Activated naive CD4-positive, alpha-beta T cell treated with anti-CD3 and anti-CD28 coated beads, Interleukin-2, amount 50 U/mL, for 72 hours (primary cell): ENCODE measurements at places on chromosomes 6 and 20.

DNA sequence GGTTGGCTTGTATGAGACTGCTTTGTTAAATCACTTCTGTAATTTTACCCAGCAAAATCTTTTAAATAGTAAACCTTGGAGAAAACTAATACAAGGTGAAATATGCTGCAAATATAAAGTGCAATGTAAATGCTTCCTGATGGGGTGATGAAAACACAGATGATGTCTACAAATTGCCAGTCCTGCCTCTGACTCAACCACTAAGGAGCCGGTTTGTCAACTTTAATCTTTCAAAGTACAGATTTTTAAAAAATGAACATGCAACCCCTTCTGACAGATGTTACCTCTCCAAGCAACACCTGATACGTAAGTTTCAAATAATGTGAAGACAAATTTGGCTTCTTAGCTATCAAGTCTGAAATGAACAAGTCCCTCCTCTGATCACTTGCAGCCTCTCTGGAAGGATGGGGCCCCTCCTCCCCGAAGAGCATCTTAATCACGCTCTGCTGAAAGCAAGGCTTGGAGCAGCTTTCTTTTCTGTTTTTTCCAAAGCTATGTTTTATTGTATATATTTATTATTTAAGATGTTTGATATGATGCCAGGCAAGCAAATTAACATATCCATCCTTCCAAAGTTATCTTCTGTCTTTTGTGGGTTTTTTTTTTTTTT is 196.0 kb downstream of the MYLK4 start:
- DNase-seq, result no peak

- peak; percentile 64 for DNase-seq
Measured at GRCh38 chr6:11324453-11325015, 92.1 kb upstream of the NEDD9 start.

DNA sequence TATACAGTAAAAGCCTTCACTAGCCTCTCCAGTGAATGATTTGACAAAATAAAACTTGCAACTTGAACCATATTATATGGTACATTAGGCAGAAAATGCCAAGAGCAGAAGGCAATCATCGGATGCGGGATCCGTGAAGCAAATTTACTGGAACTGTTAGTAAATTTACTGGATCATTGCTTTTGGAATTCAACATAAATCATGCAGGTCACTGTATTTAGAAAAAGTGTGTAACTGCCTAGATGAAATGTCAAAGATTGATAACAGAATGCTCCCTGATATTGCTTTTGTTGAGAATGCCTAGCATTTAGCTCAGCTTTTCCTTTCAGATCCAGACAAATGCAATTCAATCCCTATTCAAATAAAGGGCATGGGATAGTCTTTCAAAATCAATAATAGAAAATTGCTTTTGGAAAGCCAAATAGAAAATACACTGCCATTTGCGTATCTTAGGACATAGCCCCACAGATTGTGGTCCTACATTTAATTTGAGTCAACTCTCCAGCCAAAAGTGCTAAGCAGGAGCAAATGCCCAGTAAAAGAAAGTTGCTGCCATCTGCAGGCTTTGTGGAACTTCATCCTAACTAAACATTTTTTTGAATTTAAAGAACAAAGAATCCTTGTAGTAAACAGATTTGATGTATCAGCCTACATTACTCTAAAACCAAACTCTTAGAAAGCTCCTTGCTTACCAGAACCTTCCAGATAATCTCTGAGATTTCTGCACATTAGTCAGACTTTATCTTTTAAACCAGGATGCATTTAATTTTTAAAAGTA is 109.5 kb upstream of the HSF2 start:
- DNase-seq, result no peak

- no peak for DNase-seq
Measured at GRCh38 chr6:74114428-74114827, 418.4 kb downstream of the CD109 start.

DNA sequence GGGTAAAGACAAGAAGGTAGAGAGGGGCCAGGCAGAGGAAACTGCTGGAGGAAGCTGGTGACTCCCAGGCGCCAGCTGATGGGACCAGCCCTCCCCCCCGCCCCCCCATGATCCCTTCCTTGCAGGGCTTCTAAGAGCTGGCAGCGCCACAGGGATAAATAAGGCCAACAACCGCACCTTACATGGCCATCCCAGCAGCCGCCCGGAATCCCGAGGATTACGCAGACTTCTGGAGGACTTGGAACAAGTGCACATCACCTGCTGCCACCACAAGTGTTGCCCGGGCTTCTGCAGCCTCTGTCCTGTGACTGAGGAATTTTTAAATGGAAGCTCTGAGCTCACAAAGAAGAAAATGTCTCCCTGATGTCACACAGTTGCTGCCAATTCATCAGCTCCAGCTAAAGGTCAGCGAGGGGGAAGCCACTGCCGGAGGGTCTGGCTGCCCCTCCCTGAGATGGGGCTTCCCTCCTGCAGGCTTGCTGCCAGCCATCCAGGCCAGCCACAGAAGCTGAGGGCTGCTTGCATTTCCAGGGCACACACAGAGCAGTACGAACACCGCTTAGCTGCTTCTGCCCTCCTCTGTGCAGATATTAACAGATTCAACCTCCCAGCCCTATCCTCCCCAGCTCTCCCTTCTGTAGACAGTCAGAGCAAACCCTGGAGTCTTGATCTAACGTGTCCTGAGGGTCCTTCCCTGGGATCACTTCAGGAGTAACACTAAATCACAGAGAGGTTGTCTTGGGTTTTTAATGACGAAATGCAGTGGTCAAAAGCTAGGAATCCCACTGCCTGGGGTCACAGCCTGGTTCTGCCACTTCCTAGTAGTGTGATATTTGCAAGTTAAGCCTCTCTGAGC is 38.6 kb upstream of the PIM1 start:
- DNase-seq, result no peak

GRCh38 chr6:143596866-143597265 is 80.9 kb upstream of the PHACTR2 start:
- DNase-seq, result no peak

DNA sequence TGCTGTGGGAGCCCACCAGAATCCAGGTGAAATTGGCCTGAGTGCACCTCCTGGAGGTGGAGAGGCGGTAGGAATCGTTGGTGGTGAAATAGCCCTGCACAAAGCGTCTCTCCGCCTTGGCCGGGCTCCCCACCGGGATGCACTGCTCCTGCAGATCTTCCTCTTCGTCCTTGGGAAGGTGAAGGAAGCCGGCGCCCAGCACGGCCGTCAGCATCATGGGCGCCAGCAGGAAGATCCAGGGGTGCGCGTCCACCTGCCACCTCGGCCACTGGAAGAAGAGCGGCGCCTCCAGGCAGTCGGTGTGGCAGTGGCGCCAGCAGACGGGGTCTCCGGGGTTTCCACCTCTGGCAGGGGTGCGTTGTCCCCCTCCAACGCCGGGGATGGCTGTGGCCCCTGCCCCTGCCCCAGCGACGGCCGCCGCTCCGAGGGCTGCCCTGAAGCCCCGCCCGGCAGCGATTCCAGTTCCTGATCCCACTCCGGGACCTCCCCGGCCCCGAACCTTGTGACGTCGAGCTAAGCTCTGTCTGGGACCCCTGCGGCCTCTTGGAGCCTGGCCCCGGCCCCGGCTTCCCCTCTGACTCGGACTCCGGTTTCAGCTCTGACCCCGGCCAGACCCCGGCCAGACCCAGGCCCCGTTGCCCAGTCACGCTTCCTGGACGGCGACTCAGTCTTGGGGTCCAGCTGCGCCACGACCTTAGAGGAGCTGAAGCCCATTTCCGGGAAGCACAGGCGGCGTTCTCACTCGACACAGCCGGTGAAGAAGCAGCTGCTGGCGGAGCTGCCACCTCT is 91.9 kb downstream of the CD164 start:
- no peak for DNase-seq

GRCh38 chr20:20370094-20370575 is 2.2 kb downstream of the INSM1 start:
- no peak for DNase-seq

- no peak for DNase-seq
Measured at GRCh38 chr6:12440981-12441380, 150.8 kb downstream of the EDN1 start.
